ENCODE measurements at places on chromosomes 5 and 9.

DNA sequence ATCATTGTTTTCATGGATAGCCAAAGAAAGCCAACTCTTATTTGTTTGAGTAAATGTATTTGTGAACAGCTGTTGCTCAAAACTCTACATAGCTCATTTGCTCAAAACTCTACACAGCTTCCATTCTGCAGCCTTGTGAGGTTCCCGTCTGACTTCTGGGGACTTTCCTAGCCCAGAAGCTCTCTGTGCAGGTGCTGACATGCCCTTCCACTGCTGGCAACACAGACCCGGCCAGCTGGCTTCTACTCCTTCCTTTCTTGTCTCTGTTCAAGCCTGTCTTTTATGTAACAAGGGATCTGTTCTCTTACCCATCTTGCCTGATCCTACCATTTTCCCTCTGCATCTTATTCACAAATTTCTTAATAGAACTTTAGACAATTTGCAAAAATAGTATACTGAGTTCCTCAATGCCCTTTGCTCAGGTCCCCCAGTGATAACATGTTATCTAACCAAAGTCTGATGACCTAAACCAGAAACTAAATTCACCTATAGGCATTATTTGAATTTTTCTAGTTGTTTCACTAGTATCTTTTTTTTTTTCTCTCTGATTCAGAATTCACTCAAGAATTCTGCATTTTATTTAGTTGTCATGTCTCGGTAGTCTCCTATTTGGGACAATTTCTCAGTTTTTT lies 556.5 kb upstream of the SEMA6A start:
- DNase-seq = no peak

GRCh38 chr5:55232271-55232984 lies 980 bp downstream of the CCNO start:
- peak; percentile 55 for DNase-seq

- DNase-seq = no peak
Observed at GRCh38 chr5:60794691-60795090, 49.4 kb downstream of the ELOVL7 start.

DNA sequence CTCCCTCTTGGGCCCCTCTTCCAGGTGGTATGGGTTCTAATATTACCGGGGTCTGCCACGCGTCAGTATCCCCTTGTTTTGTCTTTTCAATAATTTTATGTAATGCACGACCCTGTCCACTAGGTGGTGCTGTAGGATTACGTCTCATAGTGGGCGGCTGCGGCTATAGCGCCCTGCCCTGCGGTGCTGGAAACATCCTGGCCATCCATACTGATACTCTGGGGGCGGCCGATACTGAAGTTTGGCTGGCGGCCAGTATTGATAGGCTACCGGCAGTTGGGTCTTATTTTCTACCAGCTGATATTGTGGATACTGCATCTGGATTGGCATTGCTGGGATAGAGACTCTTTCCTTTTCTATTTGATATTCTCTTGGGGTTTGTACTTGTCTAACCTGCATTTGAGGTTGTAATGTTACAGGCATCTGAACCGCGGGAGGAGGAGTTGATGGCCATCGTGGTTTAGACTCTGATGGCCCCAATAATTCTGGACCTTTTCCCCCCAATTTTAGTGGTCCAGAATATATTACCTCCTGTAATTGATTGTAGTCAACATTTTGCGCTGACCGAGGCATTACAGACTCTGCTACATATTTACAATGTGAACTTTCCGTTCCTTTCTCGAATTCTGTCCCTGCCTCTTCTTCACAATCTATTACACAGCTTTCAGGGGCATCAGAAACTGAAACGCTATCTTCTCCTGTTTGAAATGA lies 3.3 kb upstream of the TMEM141 start:
- DNase-seq = peak; percentile 73

- no peak for DNase-seq
Observed at GRCh38 chr5:176201811-176202210, 36.4 kb upstream of the SIMC1 start.

DNA sequence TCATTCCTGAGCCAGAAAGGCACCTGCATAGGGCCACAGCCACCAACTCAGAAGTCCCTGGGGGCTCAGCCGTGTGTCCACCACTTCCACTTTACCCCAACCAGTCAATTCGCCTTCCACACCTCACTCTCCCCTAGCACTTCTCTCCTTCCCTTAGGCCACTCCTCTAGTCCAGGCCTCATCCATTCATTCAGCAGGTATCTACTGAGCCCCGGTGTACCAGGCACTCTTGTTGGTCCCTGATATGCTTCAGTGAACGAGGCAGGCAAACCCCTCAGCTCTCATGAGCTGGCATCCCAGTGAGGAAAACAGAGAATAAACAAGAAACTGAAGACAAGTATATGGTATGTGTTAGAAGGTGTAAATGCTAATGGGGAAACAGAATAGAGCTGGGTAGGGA lies 28.7 kb downstream of the NDUFA8 start:
- no peak for DNase-seq

- DNase-seq = peak; percentile 30
Observed at GRCh38 chr5:116814626-116815385, 240.2 kb upstream of the SEMA6A start.

DNA sequence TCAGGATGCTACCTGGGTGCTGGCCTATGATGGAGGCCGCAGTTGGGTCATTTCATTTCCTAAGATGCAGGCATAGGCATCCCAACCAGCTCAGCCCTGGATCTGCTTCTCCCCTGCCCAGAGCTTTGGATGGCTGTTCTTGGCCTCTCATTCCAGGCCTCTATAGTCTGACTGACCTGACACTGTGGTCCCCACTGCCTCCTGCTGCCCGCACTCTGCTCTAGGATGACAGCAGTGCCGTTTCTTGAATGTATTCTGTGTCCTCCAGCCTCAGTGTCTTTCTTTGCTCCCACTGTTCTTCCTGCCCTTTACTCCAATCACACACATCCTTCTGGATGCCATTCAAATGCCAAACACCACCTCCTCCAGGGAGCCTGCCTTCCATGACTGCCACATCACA lies 235.7 kb downstream of the HSPA4 start:
- DNase-seq = peak; percentile 73

- DNase-seq = no peak
Observed at GRCh38 chr5:73284220-73284795, 111.3 kb downstream of the TMEM174 start.

DNA sequence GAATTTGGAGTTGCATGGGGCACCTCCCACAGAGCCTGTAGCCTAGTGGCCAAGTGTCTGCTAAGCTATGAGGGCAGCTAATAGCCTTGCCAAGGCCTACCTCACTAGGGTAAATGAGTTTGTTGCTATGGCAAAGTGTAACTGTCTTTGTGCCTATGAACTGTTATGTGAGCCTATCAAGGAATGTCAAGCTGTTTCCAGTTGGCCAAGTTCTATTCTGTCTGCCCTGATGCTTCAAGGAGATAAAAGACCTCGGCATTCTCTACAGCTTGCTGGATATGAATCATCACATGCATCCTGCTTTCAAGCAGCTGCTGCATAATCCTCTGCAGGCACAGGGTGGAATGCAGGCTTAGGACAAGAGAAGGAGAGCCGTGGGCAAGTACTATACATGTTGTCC lies 69.8 kb upstream of the CCDC112 start:
- peak; percentile 77 for DNase-seq

DNA sequence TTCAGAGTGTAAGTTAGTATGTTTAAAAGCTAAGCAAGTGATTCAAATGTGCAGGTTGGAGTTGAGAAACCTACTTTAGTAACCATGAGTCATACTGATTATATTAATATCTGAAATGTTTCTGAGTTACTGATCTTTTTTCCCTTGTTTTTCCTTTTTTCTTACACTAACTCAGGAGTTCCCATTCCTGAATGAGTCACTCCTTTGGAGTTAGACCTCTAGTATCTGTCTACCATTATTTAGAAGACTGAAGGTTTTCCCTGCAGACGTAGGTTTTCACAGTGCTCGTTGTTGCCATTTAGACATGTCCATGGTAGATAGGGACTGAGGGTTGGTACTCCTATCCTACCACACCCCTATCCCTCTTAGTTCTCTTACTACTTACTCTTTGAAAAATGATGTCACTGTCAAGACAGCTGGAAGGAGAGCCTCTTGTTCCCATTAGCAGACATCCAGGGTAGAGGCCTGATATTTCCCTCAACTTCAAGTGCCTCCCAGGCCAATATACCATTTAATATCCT lies 20.2 kb downstream of the OCLN start:
- DNase-seq = peak; percentile 41

- peak; percentile 87 for DNase-seq
Observed at GRCh38 chr5:59039296-59040023, 456.6 kb downstream of the RAB3C start.

- no peak for DNase-seq
Observed at GRCh38 chr5:175856408-175857100, 14.8 kb upstream of the CPLX2 start.

DNA sequence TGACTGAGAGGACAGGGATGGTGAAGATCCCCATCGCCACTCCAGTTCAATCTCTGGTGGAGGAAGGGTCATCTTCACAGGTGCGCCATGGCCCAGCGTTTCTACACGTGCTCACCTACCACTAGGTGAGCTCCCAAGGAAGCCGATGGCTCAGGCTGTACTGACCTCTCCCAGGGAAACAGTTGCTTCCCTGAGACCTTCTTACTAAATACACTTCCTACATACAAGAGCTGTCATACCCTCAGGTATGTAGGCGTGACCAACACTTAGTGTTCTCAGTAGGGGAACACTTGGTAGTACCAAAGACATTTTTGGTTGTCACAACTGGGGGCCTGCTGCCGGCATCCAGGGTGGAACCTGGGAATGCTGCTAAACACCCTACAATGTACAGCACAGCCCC lies 75.2 kb downstream of the TENT4A start:
- DNase-seq = no peak

DNA sequence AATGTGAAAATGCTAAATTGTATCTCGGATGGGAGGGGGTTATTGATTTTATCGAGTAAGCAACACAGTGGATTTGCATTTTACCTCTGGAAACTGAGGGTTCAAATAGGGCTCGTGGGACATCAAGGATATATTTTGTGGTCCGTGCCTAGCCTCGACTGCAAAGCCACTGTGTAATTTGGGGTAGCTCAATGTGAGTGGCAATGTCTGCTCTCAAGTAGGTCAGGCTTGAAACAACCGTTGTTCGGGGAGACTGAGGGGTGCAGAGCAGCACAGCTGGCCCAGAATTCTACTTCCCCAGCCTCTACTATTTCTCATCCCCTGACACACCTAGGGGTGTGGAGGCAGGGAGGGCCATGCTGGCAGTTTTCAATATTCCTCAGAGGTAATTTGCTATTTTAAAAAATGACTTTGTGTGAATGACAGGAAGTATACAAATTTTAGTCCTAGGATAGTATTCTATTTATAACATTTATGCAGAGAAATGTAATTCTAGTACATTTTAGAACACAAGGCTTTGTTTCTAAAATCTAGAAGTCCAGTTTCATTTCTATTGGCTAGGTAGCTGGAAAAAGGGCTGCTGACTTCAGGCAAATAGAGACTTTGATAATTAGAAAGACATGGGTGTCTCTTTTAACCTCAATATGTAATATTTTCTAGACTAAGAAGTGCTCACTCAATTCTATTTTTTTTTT lies 1.4 kb upstream of the DAB2 start:
- no peak for DNase-seq

DNA sequence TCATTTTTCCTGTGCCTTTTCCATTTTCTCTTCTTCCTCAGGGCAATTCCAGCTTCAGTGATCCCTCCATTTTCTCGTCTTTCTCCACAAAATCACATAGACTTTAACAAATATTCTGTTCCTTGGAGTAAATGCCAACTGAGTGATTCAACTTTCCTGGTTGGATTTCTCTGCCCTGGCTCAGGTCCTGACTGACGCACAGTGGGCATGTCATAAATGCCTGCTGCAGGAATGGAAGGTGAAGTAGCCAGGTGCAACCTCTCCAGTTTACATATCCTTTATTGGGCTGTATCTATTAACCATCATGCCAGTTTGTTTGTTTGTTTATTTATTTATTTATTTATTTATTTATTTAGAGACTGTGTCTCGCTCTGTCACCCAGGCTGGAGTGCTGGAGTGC lies 95.1 kb downstream of the MEF2C start:
- peak; percentile 68 for DNase-seq

- DNase-seq = no peak
Observed at GRCh38 chr5:38892363-38892762, 46.6 kb downstream of the OSMR start.

DNA sequence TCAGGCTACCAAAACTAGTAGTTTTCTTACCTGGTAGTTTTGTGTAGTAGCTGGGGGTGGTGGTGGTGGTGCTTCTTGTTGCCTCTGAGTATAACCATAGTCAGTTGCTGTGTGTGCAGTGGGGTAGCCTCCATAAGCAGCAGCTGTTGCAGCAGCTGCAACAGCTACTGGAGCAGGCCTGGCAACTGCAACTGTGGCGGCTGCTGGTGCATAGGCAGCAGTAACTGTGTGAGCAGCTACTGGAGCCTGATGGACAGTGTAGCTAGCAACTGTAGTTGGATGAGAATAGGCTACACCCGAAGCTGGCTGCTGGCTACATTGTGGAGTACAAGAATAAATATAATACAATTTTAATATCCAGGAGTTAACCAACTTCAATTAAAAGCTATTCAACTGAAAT lies 24.7 kb downstream of the ZFR start:
- no peak for DNase-seq

DNA sequence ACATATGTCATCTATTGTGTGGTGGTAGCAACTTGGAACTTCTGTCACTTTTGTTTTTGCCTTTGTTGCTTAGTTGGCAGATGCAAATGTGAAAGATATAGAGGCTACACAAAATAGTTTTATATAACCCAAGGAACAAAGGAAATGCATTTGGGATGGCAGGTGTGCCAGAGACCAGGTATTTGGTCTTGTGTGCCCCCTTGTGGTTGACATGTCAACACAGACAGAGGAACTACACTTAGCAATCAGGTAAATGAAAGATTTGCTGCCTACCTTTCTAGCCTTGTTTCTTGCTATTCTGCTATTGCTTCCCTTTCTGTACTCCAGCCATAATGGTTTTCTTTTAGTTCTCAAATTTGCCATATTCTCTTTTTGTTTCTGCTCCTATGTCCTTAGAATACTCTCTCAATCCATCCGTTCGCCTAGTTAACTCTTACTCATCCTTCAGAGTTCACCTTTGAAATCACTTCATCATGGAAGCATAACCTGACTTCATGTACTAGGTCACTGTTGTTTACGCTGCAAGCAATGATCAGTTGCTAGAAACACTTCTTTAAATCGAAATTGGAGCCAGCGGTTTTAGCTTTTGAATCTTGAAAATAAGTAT lies 119.5 kb downstream of the TRPM3 start:
- peak; percentile 52 for DNase-seq

GRCh38 chr5:115330830-115331229 lies 34.4 kb upstream of the CCDC112 start:
- no peak for DNase-seq

- no peak for DNase-seq
Observed at GRCh38 chr9:121558473-121558872, 58.8 kb upstream of the GGTA1 start.

DNA sequence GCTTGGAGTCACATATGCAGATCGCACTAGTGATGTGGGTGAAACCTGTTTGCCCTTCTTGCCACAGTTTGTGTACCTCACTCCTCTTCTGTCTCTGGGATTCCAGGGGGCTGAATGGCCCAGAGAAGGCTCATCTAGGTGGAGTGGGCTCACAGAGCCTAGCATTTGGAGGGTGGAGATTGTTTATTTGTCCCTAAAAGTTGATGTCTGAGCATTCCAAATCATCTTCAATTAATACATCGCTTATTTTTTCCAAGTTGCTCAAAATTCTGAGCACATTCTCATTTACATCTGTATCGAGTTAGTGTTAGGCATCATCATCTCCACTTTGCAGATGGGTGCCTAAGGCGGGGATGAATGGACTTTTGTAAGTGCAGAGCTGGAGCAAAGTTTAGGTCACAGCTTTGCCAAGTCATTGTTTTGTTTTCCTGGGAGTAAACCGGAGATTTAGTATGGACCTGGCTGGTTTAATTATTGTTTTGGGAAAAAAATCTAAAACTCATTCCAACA lies 2.0 kb downstream of the ABL1 start:
- peak; percentile 34 for DNase-seq
